ENCODE measurements at places on chromosomes 12 and 14.

- H3K27me3 ChIP-seq = no peaks in the 10 kb centered on the region
- H3K4me3 ChIP-seq = no peak overlapping the region
Observed at GRCh38 chr14:59360923-59361794, 104.0 kb downstream of the GPR135 start.

- no peaks in the 10 kb centered on the region for H3K36me3 ChIP-seq
- H3K27me3 ChIP-seq = peaks cover 11% of the 10 kb centered on the region
- no peak overlapping the region for H3K27ac ChIP-seq
- peak overlapping the region; percentile 51 for H3K4me3 ChIP-seq
Observed at GRCh38 chr14:36582874-36583241, 444 bp upstream of the NKX2-8 start.

DNA sequence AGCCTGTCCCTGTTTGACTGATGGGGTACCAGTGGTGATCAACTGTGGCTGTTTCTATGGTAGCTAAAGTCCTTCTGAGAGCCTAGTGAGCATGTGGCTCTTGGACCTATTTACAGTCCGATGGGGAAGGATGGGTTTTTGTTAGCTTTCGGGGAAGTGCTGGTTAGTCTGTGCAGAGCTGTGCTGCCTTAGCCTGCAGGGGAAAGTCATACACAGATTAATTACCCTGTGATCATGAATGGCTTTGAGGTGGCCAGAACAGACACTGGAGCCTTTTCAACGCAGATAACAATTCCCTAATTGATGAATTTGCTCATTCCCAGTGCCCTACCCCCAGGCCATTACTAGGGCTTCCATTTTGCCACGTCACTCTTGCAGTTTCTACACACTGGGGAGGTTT, 99.7 kb downstream of the WSCD2 start:
- no peak overlapping the region for H3K4me3 ChIP-seq
- DNase-seq = no peak
- no peak overlapping the region for H3K27ac ChIP-seq
- H3K4me1 ChIP-seq = no peaks in the 10 kb centered on the region

DNA sequence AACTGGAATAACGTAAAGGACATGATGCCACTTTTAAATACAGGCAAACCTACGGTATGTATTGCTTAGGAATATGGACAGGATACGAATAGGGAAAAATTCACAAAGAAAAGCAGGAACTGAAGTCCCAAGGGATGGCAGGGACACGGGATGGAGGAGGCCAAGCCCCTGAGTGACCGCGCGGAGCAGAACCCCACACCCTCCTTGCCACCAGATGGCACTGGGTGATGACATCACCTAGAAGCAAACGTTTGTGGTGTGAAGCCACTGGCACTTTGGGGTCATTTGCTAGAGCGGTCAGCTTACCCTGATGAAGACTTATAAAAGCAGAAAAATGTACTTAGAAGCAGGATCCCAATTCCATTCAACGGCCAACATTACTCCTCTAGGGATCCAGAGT, 9.4 kb downstream of the DHX37 start:
- DNase-seq = no peak
- no peaks in the 10 kb centered on the region for H3K27me3 ChIP-seq
- no peak overlapping the region for H3K4me3 ChIP-seq
- H3K4me1 ChIP-seq = no peaks in the 10 kb centered on the region
- H3K36me3 ChIP-seq = peaks cover 72% of the 10 kb centered on the region

GRCh38 chr14:74380172-74380571, 31.9 kb downstream of the VRTN start:
- no peaks in the 10 kb centered on the region for H3K36me3 ChIP-seq
- no peak for DNase-seq
- H3K27me3 ChIP-seq = peaks cover 5% of the 10 kb centered on the region
- no peaks in the 10 kb centered on the region for H3K4me1 ChIP-seq
- no peak overlapping the region for H3K4me3 ChIP-seq

GRCh38 chr14:72850360-72850759, 43.5 kb downstream of the DPF3 start:
- no peaks in the 10 kb centered on the region for H3K4me1 ChIP-seq
- no peak for DNase-seq
- no peaks in the 10 kb centered on the region for H3K36me3 ChIP-seq

GRCh38 chr12:45887544-45887943, 102.8 kb downstream of the SCAF11 start:
- H3K27ac ChIP-seq = no peak overlapping the region
- no peak for DNase-seq
- no peaks in the 10 kb centered on the region for H3K4me1 ChIP-seq
- H3K36me3 ChIP-seq = peaks cover 14% of the 10 kb centered on the region
- no peak overlapping the region for H3K4me3 ChIP-seq
- no peaks in the 10 kb centered on the region for H3K27me3 ChIP-seq

DNA sequence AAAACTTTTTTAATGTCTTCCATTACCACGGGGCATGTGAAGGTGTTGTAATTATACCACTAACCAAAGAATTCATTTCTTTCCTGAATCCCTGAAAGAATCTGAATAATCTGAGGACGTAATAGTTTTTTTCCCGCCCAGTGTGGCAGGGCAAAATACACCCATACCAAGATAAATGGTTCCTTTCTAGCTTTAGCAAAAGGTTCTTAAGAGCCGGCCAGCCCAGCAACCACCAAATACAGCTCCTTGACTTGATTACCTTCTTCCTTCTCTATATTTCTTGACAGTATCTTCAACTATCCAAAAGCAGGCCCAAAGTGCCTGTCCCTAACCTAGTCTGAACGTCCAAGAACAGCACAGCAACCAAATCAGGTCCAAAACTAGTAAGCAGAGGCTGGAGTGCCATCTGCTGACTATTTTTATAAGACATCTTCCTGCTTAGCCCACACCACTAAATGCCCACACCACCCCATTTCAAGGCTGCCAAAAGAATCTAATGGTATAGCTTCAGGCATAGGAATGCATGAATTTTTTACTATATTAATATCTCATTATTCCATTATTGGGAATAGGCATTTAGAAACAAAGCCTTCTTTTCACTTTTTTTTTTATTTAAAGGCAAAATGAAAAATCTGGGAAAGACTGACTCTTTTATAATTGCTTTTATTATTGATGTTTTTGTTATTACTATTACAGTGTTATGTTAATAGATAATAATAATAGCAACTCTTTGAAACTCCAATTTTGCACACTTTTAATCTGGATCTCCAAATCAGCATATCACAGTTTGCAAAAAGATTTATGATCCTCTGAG, 524.4 kb downstream of the MED13L start:
- no peak for DNase-seq
- H3K4me1 ChIP-seq = peaks cover 21% of the 10 kb centered on the region
- H3K27me3 ChIP-seq = no peaks in the 10 kb centered on the region
- peak overlapping the region; percentile 96 for H3K27ac ChIP-seq
- no peaks in the 10 kb centered on the region for H3K36me3 ChIP-seq
